ENCODE measurements at places on chromosomes 6 and 20.

DNA sequence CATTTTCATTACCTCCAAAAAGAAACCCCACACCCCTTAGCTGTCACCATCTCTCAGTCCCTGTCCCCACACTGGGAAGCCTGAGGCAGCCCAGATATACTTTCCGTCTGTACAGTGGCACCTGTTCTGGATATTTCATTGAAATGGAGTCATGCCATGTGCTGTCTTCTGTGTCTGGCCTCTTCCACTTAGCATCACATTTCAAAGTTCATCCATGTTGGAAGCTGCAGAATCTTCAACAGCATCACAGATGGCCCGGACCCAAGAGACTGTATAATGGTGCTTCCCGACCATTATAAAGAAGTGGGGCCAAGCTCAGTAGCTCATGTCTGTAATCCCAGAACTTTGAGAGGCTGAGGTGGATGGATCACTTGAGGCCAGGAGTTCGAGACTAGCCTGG lies 58.4 kb downstream of the DLGAP4 start:
- DNase-seq, result no peak

GRCh38 chr20:58511364-58511763 lies 3.8 kb downstream of the APCDD1L start:
- DNase-seq, result no peak

GRCh38 chr20:36847710-36848040 lies 28.3 kb upstream of the TLDC2 start:
- no peak for DNase-seq

DNA sequence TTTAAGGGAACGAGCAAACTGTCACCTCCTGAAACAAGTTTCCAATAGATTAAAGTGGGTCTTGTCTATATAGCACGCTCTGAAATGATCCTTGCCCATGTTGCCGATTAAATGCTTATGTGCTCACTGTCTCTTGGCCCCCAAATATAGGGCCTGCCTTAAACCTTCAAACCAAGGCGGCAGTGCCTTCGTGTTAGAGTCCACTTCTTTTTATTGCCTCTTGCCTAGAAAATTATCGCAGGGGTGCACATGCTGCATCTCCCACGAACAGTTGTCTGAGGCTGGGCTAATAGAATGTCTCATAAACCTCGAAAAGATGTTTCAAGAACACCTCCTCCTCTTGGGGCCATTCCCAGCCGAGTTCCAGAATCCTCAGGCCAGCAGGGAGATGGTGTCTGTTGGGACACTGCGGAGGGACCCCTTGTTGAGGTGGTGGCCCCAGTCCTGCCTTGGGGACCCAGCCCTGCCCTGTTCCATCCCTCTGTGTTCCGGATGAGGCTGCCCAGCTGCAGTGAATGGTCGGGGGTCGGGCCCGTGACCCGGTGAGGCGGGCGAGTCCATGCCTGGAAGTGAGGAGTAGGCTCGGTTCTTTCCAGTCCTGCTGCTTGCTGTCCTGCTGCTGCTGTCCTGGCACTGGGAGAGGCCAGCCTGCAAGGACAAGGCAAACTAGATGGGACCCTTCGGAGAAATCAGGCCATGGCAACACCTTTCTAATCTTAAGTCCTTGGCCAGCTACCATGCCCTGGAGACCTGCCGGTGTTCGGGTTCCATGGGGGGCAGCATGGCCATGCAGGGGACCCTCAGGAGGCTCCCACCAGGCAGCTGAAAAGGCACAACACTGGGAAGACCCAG lies 34.7 kb upstream of the SLCO4A1 start:
- no peak for DNase-seq

GRCh38 chr6:157267654-157268053 lies 55.7 kb downstream of the TMEM242 start:
- no peak for DNase-seq

DNA sequence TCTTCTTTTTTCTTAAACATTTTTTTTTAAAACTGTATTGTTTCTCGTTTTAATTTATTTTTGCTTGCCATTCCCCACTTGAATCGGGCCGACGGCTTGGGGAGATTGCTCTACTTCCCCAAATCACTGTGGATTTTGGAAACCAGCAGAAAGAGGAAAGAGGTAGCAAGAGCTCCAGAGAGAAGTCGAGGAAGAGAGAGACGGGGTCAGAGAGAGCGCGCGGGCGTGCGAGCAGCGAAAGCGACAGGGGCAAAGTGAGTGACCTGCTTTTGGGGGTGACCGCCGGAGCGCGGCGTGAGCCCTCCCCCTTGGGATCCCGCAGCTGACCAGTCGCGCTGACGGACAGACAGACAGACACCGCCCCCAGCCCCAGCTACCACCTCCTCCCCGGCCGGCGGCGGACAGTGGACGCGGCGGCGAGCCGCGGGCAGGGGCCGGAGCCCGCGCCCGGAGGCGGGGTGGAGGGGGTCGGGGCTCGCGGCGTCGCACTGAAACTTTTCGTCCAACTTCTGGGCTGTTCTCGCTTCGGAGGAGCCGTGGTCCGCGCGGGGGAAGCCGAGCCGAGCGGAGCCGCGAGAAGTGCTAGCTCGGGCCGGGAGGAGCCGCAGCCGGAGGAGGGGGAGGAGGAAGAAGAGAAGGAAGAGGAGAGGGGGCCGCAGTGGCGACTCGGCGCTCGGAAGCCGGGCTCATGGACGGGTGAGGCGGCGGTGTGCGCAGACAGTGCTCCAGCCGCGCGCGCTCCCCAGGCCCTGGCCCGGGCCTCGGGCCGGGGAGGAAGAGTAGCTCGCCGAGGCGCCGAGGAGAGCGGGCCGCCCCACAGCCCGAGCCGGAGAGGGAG lies 580 bp downstream of the VEGFA start:
- no peak for DNase-seq

DNA sequence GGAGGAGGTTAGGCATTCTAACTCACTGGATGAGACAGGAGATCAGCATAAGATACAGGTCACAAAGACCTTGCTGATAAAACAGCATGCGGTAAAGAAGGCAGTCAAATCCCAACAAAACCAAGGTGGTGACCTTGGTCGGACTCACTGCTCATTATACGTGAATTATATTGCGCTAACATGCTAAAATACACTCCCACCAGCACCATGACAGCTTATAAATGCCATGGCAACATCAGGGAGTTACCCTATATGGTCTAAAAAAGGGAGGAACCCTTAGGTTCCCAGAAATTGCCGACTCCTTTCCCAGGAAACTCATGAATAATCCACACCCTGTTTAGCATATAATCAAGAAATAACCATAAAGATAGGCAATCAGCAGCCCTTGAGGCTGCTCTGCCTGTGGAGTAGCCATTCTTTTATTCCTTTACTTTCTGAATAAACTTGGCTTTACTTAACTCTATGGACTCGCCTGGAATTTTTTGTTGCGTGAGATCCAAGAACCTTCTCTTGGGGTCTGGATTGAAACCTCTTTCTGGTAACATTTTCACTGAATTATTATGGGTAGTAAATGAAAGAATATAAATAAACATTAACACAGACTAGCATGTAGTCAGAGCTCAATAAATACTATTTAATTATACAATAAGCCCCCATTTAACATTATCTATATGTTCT lies 3.0 kb upstream of the LAMA4 start:
- no peak for DNase-seq

DNA sequence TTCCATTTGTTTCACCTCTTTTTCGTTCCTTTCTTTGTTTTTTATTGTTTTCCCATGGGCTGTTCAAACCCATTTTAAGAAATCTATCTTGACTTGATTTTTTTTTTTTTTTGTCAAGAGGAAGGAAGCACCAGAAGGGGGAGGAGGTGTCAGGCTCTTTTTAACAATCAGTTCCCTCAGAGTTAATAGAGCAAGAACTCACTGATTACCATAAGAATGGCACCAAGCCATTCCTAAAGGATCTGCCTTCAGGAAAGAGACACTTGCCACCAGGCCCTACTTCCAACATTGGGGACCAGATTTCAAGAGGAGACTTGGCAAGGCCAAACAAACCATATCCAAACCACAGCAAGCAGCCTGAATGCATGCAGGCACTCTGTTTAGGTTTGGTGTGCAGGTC lies 168.0 kb downstream of the OTOR start:
- DNase-seq, result no peak

- no peak for DNase-seq
Observed at GRCh38 chr6:23611776-23612381, 514.1 kb upstream of the NRSN1 start.

DNA sequence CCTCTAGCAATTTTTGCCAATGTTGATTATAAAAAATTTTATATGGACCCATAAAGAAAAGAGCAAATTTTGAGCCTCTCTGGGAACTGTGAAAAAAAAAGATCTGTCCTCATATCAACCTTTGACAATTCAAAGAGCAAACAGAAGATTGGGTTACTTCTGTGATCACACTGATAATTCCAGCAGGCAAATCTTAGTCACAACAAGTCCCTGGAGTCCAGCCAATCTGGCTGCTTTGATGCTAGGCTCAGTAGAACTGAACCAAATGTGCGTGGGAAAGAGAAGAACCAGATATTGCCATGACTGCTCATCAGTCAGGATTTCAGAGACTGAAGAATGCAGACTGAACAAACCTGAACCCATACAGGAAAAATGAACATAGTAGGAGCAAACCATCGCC lies 438.4 kb upstream of the FLRT3 start:
- no peak for DNase-seq

DNA sequence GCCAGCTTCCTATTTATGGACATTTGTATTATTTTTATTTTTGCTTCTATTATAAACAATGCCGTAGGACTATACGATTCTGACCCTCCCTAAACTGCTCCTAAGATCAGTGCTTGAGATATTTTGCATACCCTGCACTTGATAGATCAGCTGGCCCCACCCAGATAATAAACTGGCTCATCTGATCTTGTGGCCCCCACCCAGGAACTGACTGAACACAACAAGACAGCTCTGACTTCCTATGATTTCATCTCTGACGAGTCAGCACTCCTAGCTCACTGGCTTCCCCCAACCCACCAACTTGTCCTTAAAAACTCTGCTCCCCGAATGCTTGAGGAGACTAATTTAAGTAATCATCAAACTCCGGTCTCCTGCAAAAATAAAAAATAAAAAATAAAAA lies 34.9 kb upstream of the TFAP2A start:
- no peak for DNase-seq

Data from stimulated activated CD8-positive, alpha-beta memory T cell treated with anti-CD3 and anti-CD28 coated beads, Interleukin-12 subunit alpha, Interleukin-12 subunit beta, amount 100 ng/mL, for 1 hour (primary cell).